ENCODE measurements at places on chromosomes 7 and 10.

GRCh38 chr7:121081327-121081936, 92.9 kb downstream of the CPED1 start:
- peak; percentile 55 for DNase-seq

- no peak for DNase-seq
These were observed 40.3 kb upstream of the TRIM8 start for GRCh38 chr10:102603946-102604345.

GRCh38 chr7:36275735-36276284, 113.9 kb upstream of the ANLN start:
- DNase-seq = no peak

DNA sequence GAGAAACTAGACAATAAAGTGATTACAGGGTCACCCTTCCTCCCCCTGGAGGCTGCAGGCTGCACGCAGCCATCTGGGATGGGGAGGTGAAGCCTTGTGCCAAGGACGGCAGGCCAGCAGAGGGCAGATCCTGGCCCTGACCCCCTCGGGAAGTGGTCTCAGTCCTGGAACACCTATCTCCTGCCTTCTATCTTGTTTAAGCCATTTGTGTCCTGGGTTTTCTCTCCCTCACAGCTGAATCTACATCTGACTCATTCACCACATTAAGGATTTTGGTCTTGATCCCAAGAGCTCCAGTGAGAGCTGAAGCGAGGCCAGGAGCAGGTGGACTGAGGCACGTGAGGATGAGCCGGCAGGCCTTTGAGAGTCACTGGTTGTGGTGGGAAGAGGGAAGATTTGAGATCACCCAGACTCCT, 16.4 kb upstream of the PARP12 start:
- DNase-seq = no peak

- DNase-seq = no peak
These were observed 21.8 kb downstream of the CUL1 start for GRCh38 chr7:148720472-148720871.

DNA sequence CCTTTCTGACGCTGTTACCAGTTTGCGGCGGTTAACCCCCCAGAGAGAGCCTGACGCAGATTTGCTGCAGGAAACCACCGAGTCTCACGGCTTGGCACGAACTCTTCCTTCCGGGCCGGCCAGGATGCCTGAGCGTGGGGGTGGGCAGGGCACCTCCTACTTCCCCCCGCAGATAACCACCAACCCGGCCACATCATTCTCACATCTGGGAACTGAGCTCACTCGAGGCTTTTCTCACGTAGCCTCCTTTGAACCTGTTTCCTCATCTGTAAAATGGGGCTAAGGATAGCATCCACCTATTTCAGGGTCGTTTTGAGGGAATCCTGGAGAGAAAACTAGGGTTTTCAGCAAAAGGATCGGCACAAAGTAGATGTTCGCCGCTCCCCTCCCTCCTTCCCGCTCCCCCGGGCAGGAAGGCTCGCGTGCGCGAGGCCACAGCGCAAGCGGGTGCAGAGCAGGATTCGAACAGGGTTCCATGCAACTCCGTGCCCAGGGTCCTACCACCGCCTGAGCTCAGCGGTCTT, 23.6 kb downstream of the DDIT4 start:
- peak; percentile 95 for DNase-seq

DNA sequence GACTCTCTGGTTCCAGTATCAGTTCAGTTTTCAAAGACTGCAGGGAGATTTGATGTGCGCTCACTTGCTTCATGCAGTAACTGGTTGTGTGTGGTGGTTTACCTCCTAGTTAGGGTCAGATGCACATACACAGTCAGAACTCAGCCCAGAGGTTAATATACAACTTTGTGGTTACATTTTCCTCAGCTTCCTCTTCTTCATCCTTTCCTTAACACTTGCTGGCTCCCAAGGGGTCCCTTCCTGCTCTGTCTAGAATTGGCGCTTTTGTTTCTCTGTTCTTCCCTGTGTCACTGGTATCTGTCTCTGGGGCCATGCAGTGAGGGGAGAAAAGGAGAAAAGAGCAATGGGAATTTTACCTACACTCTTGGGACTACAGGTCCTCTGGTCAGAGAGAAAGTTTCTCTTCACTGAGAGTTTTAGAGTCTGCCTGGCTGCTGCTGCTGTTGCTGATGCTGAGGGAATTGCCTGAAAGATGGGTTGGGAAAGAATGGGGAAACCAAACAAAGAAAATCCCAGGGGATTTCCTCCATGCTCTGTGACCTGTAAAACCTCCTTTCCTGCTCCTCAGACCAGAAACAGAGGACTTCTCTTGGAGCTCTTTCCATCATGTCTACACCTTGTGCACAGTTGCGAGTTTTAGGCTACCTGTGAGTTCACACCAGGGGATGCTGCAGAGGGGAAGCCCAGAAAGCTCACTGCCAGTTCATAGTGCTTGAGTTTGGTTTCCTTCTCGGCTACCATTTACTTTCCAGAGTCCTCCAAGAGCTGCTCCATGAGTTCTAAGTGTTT, 74.6 kb downstream of the WDFY4 start:
- DNase-seq = no peak

DNA sequence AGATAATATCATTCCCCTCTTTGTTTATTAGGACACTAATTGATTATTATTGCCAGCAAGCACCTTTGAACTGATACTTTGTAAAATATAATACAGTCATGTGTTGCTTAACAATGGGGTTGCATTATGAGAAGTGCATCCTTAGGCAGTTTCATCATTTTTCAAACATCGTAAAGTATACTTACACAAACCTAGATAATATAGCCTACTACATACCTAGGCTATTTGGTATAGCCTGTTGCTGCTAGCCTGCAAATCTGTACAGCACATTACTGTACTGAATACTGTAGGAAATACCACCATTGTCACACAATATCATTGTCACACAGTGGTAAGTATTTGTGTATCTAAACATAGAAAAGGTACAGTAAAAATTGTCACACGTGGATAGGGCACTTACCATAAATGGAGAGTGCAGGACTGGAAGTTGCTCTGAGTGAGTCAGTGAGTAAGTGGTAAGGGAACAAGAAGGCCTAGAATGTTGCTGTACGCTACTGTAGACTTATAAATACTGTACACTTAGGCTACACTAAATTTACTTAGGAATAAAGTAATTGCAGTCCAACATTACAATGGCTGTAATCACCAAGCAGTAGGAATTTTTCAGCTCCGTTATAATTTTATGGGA, 70.7 kb downstream of the LCOR start:
- DNase-seq = no peak

GRCh38 chr7:101728128-101728527, 89.3 kb upstream of the CUX1 start:
- DNase-seq = no peak

- DNase-seq = no peak
These were observed 109.0 kb downstream of the INPP5A start for GRCh38 chr10:132646443-132647097.

- no peak for DNase-seq
These were observed 161.0 kb downstream of the WDR37 start for GRCh38 chr10:1217237-1217587.

- no peak for DNase-seq
These were observed at the start of gene NPY for GRCh38 chr7:24283897-24284698. Gene NPY, plus strand, starts transcription at chr7:24284190. Its CDS starts 1,051 bp downstream, at chr7:24285241.

- DNase-seq = no peak
These were observed 61.3 kb upstream of the DNAAF5 start for GRCh38 chr7:664997-665735.

DNA sequence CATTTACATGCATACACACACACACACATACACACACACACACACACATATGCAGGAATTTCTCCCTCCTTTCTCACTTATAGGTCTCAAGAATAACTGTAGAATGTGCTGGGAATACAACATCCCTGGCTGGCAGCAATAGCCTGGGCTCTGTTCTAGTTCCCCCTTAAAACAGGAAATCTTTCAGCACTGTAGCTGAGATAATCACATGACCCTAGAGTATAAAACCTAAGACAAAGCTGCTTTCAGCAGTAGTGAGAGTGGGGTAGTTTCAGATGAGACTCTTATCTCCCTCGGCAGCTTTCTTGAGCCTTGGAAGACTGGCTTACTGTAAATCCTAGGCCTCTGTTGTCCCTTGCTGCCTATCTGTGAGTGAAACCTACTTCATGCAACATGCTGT, 137.4 kb upstream of the AKR1E2 start:
- no peak for DNase-seq

DNA sequence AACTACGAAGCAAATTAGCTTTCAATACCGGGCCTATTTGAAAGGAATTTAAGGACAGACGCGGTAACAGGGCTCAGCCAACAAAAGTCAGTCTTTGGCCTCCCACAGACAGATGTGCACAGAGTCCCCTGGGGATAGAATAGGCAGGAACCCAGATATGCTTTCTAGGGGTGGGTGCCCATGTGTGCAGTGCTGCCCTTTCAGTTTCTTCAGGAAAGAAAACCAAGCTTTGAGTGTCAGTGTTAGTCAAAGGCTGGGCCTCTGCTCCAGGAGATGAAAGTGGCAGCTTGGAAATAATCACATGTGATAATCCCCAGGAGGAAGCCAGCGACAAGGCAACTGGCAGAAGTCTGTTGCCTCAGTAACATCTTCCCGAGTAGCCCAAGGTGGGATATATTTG, 43.8 kb upstream of the CSTF2T start:
- no peak for DNase-seq

- no peak for DNase-seq
These were observed 62.0 kb downstream of the TNRC18 start for GRCh38 chr7:5361446-5362127.

DNA sequence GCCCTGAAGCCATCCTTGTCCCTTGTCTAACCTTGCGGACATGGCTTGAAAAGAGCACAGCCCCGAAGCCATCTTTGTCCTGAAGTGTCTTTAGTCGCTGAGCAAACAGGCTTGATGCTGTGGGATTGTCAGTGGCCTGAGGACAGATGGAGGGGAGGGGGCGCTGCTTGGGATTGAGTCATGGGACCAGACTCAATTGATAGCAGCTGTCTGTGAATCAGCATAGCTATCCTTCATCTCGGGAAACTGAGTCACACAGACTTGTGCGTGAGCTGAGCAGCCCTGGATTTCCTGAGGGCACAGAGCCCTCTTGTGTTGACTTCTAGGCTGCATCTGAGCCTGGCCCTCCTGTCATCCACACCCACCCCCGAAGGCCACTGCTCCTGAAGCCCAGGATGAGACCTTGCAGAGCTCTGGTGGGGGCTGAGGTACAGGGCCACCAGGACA, 14.4 kb downstream of the MYO1G start:
- no peak for DNase-seq

DNA sequence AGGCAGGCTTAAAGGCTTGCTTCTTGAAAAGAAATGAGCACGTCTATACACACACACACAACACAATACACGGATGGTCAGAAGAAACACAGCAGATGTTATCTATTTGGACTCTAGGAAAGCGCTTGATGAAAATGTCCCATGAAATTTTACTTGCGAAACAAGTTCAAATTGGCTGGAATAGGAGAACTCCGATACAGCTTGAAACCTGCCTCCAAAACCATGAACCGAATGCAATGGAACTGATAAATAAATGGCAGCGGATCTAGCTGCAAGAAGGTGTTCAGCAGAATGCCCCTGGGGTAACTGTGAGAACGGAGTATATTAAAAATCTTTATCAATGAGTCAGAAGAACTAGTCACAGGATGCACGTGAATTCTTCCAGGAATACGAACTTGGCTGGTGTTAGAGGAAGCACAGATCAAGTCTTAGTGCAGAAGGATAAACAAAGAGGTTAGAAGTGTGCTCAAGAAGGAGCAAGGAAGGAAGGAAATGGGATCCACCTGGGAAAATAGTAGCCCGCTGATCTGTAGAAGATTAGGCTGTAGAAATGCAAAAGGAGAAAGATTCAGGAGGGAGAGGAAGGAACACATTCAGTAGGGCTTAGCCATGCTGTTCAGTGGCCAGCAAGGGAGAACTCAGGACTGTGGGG, 142.0 kb upstream of the PRKCQ start:
- no peak for DNase-seq

DNA sequence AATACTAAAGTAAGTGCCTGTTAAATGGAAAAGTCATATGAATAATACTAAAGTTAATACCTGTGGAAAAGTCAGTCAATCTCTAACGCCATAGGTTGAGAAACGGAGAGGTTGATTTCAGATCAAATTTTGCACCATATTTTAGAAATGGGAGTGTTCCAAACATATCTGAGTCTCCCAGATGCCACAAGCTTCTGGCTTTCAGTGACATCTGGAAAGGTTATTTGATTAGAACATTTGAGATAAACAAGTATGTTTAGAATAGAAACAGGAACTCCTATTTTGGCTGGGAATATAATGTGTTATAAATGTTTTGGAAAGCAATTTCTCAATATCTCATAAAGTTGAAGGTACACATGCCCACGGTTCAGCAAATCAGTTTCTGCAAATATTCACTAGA, 5.8 kb downstream of the MACC1 start:
- DNase-seq = no peak

GRCh38 chr7:142603870-142604448, 145.3 kb upstream of the PRSS1 start:
- peak; percentile 72 for DNase-seq

- DNase-seq = peak; percentile 45
These were observed 3.1 kb downstream of the PALS2 start for GRCh38 chr7:24576171-24577025.

DNA sequence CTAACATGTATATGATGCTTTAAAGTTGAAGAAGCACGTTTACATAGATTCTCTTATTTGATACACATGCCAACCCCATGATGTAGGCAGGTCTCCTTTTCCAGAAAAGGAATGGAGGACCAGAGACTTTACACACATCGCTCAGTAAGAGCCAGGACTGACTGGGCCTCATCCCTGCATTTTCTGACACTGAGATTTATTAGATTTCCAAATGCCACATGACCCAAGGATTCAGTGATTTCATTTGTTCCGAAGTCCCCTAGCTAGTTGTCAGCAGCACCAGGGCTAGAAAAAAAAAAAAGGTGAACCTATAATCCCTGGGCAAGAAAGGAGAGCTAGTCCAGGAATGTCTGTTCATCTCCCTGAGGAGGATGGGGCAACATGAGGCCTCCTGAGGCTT, 143.3 kb upstream of the AGK start:
- DNase-seq = no peak

DNA sequence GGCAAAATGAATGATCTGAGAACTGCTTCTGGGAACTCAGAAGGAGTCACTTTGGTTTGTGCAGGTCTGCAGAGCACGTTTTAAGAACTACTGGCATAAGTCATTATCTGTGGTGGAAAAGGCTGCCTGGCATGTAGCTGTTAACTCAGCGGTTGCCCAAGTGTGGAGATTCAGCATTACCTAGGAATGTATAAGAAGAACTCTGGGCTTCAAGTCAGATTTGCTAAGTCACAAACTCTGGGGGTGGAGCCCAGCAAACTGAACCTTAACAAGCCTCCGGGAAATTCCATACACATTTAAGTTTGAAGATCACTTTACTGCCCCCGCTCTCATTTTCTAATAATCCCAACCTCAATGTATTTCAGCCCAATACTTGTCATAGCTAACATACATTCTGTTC, 31.1 kb downstream of the PLXDC2 start:
- no peak for DNase-seq

- no peak for DNase-seq
These were observed 356.6 kb downstream of the PAXIP1 start for GRCh38 chr7:154646126-154647013.

DNA sequence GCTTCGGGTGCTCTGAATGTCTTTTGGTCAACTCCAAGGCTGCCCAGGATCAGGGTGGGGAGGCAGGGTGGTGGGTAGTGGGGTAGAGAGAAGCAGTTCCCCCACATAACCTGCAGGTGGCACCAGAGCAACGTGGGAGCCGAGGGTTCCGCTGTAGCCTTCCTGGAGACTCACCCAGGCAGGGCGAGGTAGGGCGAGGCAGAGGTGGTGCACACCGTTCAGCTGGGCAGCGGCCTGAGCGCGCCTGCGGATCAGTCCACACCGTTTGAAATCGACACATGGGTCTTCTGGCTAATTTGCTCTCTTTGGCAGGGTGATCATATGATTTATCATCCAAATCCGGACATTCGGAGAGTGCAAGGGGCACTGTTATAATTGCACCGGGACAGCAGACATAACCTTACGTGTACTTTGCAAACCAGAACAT, 41.4 kb upstream of the MAP3K8 start:
- DNase-seq = peak; percentile 59

All from CD4-positive, alpha-beta T cell treated with Interleukin-4 for 4 hours (primary cell).